ENCODE measurements at places on chromosomes 2 and 18. TPM values are rescaled to one million over a fixed set of nuclear protein-coding genes. Genes with fewer than 3 reads are reported as not detected.

CROCC2 gene
- 0.26 TPM for total RNA-seq

SMYD1 gene
- total RNA-seq: not detected

APLF gene
- total RNA-seq: 6.8 TPM

PLGLB2 gene
- 2.4 TPM for total RNA-seq

VWC2L gene
- not detected for total RNA-seq

REG1B gene
- total RNA-seq: not detected

EDAR gene
- total RNA-seq: 0.20 TPM

PROC gene
- total RNA-seq: not detected

CFC1B gene
- not detected for total RNA-seq

FAP gene
- total RNA-seq: 5.4 TPM

ACADL gene
- 41.6 TPM for total RNA-seq

UGT1A3 gene
- total RNA-seq: not detected

CYBRD1 gene
- total RNA-seq: 313 TPM

TEKT4 gene
- total RNA-seq: not detected

HOXD13 gene
- total RNA-seq: not detected

ALPP gene
- 9.5 TPM for total RNA-seq

ARHGAP15 gene
- total RNA-seq: 19.2 TPM

GALR1 gene
- 0.06 TPM for total RNA-seq

KIF5C gene
- 0.49 TPM for total RNA-seq

UPP2 gene
- not detected for total RNA-seq

ACVR1C gene
- total RNA-seq: 1.1 TPM

ACAA2 gene
- 68.9 TPM for total RNA-seq

SMYD5 gene
- total RNA-seq: 16.8 TPM

GALNT3 gene
- 25.8 TPM for total RNA-seq

FSIP2 gene
- total RNA-seq: 0.29 TPM

NTSR2 gene
- not detected for total RNA-seq

Measured in upper lobe of right lung (tissue), 1 donor.